ENCODE measurements at places on chromosomes 3 and 15. TPM values are rescaled to one million over a fixed set of nuclear protein-coding genes. Genes with fewer than 3 reads are reported as not detected.

CEMIP gene
- total RNA-seq: 10.1 TPM

- no peak for DNase-seq
These were observed 410.8 kb upstream of the RASGRP1 start for GRCh38 chr15:38975282-38975990.

GRCh38 chr15:67745073-67746006, 80.0 kb upstream of the SKOR1 start:
- DNase-seq: no peak

GRCh38 chr15:27088584-27089232, 117.7 kb downstream of the GABRG3 start:
- no peak for DNase-seq

GRCh38 chr15:98690272-98690950, 42.1 kb downstream of the IGF1R start:
- DNase-seq: no peak

- no peak for DNase-seq
These were observed 3.0 kb upstream of the RHO start for GRCh38 chr3:129525341-129525968.

DNA sequence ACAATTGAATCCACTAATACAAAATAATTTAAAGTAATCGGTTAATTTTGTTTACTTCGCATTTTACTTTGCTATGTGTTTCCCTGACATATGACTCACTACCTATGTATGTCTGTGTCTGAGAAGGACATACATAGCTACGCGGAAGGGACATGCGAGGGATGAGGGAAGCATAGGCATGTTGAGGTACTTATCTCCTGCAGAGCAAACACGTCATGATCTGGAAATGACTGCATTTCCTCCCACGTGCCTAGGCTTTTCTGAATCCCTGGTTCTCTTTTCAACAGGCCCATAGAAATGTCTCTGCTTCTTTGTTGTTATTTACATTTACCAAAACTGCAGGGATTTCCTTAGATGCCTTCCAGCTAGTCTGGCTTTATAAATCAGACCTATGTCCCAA, 27.5 kb downstream of the ALCAM start:
- DNase-seq: no peak

DNA sequence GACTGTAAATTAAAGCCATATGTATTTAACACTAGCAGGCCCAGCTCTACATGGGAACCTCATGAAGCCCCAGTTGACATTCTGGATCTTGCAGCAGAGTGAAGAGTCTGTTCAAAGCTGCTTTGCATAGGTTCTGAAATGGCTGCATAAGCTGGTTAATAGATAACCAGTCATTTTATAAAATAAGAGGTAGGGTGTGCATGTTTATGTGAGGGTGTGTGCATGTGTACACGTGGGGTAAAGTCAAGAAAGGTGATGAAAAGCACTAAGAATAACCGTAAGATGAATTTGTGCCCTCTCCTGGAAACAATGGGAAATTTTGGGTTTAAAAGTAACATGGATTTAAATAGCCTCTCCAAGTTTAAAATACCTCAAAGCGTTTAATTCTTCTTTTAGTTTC, 33.0 kb downstream of the PAQR9 start:
- no peak for DNase-seq

DNA sequence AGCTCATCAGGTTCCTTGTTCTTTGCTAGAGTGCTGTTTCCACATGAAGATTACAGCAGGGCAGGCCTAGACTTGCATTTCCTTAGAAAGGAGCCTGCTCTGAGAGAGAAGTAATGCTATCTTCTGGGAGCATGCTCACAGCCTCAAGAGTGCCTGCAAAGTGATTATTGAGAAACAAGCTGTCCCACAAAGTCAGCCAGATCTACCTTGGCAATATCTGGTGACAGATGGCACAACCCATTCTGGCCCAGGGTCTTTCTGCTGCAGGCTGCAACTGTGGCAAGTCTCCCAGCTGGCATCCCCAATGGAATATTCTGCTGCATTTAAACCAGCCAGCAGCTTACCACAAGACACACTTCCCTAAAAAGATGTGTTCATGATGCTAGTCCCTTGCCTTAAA, 29.3 kb downstream of the MTMR10 start:
- no peak for DNase-seq

IRAK2 gene
- total RNA-seq: 6.2 TPM

- DNase-seq: no peak
These were observed 20.5 kb downstream of the TM4SF4 start for GRCh38 chr3:149494759-149495580.

DNA sequence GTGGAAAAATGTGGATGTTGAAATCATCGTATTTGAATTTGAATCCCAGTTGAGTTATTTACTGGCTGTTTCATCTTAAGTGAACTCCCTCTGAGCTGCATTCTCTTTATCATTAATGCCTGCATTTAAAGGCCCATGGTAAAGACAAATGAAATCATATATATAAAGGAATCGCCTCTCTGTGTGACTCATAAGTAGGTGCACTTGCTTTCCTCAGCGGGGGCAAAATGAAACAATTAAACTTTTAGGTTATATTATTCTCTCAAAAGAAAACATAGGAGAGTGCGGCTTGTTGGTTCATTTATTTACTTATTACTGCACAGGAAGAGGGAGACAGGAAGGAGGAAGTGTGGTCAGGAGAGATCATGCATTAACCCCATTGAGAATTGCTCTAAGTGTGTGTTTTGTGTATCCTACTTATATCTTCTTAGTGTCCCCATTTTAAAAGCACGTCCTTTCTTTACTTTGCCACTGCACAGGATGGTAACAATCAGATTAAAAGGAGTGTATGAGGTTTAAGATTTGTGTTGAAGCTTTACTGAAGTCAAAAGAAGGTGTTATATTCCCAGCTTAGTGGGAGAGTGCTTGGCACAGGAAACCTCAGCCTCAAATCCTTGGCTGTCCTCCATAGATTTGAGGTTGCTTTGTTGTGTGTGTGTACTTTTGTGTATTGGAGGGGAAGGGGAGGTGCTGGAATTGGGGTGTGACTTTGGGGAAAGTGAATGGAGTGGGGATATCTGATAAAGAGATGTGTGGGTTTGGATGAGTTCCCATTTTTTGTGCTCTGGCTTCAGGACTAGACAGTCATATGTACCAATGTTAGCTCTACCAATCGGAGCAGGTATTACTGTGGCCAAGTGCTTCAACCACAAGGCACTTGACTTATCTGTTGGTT, 595.8 kb upstream of the NR2F2 start:
- DNase-seq: no peak

GRCh38 chr3:72763751-72764440, 84.3 kb downstream of the SHQ1 start:
- DNase-seq: no peak

DNA sequence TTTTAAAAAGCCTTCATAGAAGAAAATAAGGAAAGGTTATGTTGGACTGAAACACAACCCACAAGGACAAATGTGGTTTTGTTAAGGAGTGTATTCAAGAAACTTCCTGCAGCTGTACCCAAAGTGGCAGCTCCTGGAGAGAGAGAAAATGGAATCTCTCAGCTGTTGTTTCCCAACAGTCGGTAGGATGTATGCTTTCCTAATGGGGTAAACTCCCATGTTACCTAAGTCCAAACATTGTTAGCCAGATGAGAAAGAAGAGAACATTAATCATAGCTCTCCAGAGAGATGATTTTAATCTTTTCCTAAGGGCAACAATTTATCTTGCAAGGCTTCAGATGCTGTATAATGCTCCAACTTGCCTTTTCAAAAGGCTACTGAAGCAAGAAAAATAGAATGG, 22.6 kb upstream of the TEX9 start:
- no peak for DNase-seq

MOBP gene
- total RNA-seq: 1,062 TPM

Measured in dorsolateral prefrontal cortex (tissue), 122 donors.